ENCODE measurements at places on chromosomes 12 and 14. TPM values are rescaled to one million over a fixed set of nuclear protein-coding genes. Genes with fewer than 3 reads are reported as not detected.

DNA sequence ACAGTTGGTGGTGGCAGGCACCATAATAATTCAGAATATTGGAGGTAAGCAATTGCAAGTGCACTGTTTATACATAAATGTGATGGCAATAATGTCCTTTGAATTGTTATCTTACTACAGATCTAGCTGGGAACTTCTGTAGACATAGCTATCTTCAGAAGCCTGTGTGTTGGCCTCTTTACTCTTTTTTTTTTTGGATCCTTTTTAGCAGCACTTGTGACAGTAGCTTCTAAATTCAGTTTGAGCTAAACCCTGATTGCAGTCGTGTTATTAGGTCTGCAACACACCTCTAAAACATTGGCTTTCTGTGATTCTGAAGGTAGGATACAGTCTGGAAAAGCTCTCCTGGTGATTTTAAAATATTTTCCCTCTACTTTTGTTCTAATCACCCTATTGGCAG is 38.5 kb downstream of the SLC38A6 start:
- no peak for DNase-seq

- no peak for DNase-seq
These were observed 269.1 kb downstream of the NAV3 start for GRCh38 chr12:78099806-78100205.

DNA sequence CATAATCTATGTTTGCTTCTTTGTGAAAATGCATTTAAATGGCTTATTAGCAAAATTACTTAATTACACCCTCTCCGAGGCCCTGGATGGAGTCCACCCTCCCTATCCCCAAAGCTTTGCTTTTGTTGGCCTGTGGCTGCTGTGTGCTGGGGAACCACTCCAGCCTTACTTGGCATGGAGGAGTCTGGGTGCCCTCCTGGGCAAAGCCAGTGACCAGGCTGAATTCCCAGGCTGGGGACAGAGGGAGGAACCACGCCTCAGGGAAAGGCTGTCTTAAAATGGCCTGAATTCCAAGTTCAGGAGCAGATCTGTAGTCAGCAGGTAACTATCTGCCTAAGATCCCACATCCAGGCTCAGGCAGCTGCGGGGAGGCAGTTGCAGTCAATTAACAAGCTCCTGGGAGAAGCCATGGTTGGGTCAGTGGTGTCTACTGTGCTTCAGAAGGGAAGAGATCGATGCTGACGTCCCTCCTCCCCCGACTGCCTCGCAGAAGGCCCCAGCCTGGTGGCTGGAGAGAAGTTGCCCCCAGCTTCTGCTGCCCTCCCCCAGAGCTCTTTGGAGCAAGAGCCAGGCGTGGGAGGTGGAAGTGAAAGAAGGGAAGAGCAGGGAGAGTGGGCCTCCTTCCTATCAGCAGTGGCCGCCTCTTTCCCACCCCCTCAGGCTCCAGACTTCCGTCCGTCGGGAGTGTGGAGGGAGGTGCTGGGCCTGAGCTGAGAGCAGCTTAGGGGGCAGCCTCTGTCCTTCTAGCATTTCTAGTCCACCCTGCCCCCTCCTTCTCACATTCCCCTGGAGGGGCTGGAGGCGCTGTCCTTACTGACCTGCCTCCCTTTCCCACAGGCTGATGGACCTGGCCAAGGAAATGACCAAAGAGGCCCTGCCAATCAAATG is 11.3 kb downstream of the VASH1 start:
- DNase-seq: no peak

- DNase-seq: no peak
These were observed 553.9 kb downstream of the VRK1 start for GRCh38 chr14:97350894-97351731.

- no peak for DNase-seq
These were observed 315.3 kb downstream of the DIO2 start for GRCh38 chr14:79896009-79896408.

DNA sequence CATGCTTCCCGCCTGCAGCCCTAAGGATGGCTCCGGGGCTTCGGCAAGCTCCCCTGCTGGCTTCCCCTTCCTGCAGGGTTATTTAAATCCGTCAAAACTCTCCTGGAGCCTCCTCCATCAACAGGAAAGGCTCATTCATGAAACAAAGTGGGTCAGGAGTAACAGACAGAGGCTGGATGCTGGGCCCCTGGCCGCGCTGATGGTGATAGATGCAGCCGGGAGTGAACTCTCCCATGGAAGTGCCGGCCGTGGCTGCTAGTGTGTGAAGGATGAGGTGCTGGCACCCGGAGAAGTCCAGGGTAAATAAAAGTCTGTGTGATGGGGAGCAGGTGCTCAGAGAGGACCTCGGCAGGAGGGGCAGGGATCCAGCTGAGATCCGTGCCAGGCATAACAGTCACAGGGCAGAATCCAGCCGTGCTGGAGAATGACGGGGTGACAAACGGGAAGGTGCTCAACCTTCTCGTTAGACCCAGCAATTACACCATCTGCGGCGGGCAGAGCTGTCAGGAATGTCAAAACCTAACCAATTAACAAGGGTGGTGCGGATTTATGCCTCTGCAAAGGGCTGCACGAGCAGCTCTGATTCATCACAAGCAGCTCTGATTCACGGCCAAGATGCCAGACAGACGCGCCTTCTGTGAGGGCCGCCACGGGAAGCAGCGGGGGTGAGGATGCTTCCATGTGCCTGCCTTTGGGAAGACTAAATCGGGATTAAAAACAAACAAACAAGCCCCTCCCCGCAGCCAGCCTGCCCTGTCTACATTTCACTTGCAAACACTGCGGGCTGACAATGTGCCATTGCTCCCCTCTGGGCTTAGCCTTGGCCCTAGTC is 55.6 kb downstream of the SYNE3 start:
- DNase-seq: no peak

DNA sequence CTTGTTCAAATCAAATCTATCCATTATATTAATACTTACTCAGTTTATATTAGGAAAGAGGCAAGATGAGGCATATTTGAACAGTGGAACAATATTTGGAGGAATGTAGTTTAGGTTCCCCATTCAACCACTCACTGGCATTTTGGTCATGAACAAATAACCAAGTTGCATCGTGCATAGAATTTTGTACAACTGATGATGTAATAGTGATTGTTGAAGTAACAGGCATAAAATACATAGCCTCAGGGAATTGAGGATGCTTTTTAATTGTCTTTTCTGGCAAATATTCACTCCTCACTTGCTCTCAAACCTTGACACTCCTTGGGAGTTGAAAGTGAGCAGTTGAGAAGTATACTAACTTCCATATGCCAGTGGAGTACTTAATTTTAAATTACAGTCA is 175.2 kb downstream of the SRGAP1 start:
- no peak for DNase-seq

GRCh38 chr12:12755923-12756322 is 29.5 kb upstream of the APOLD1 start:
- DNase-seq: no peak

DNA sequence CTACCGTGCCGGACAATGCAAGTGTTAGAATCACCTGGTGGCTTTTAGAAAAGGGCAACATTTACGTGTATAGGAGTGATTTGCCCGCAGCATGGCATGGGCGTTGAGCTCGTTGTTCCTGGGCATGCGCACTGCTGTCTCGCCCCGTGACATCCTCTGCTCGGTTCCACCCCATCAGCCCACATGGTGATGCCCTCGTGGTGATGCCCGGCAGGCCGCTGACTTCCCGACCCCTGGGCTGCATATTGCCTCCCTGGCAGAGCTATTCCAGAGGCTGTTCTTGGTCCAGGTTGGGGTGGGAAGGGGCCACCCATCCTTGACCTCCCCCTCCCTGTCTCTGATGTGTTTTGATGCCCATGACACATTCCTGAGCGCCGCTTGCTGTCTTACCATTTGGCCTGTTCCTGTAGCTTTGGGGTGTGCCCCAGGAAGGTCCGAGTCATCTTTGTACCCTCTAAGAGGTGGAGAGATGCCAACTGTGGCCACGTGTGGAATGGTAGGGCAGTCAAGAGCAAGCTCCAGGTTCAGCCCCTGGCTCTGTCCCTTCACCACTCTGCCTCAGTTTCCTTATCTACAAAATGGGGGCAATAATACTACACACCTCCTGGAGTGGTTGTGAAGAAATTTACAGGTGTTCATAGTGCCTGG is 4.8 kb downstream of the HIP1R start:
- DNase-seq: no peak

DNA sequence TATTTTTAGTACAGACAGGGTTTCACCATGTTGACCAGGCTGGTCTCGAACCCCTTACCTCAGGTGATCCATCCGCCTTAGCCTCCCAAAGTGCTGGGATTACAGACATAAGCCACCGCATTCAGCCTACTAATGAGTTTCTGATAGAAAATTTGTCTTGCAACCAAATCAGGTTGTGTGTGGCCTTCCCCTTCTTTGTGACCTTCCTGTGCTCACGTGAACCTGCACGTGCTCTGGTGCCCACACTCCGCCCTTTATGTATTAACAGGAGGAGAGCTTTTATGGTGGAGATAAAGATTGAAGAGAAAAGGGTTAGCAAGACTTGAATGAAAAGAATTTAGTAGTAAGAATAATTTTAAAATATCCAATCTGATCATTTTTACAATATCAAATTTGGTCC is 343.5 kb upstream of the TMEM132C start:
- no peak for DNase-seq

- DNase-seq: no peak
These were observed 280.5 kb downstream of the DPF3 start for GRCh38 chr14:72613231-72613974.

The SLC8A3 gene
- total RNA-seq: 0.09 TPM

The CFAP251 gene
- 0.31 TPM for total RNA-seq

The PLD4 gene
- 0.04 TPM for total RNA-seq

The C12orf60 gene
- total RNA-seq: 3.1 TPM

The FAM181A gene
- not detected for total RNA-seq

The IL26 gene
- 1.00 TPM for total RNA-seq

Measured in CD8-positive, alpha-beta memory T cell (primary cell).